ENCODE measurements at places on chromosomes 7 and 10.

DNA sequence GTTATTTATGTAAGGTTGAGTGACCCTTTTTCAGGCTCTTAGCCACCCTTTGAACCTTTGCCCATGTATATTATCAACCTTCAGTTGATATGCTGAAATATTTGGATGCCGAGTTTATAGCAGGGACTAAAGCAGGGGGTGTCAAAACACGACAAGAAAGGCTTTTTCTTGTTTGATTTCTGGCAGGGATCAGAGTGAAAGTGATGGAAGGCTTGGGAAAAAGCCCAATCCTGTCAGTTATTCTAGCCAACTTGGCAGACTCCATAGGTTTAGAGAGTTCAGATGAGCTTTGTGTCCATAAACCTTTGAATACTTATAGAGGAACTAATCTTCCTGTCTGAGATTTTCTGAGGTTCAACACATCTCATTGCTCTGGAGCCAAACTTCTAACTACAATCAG is 47.5 kb downstream of the INHBA start:
- no peak for DNase-seq

DNA sequence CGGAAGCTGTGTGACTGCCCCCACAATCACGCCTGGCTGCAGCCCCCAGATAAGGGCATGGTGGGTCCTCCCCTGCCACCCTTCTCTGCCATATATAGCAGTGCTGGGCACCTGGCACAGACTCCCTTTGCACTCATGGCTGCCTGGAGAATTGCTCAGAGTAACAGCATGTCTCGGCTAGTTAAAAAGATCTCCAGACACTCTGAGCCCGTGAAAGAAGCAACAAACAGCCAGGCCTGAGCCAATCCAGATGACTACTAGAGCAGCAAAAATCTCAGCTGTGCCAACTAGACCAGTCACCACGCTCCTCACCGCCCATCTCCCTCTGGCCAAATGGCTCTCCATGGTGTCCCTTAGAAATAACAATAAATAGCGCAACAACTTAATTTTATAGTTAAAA is 71.3 kb downstream of the PARD3 start:
- DNase-seq = no peak

DNA sequence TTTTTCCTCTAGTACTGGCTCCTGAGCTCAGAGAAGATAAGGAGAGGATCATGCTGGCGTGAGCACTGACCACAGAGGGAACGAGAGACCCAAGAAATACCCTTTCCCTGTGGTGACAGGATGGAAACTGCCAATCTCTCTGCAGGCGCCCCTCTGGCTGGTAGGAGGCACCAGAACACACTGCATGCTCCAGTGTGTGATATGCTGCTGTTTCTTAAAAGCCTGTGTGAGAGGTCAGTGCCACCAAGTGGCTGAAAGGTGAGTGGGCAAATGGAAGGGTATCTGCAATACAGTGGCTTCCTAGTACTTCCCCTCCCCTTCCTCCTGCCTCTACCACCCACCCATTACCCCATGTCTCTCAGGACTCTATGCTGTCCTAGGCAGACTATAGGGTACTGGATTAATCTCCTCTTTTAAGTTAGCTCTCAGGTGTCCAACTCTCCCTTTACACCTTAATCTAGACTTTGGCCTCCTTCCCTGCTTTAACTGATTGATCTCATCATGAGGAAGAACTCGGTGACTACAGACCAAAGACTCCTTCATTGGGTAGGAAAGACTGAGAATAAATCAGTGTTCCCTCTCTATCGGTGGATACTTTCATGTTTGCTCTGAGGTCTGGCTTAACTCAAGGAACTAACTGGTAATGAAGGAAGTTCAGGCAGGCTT is 283.6 kb downstream of the ADRA2A start:
- DNase-seq = no peak

- DNase-seq = no peak
These were observed 13.1 kb upstream of the MRC1 start for GRCh38 chr10:17795813-17796594.

- DNase-seq = no peak
These were observed 179.0 kb downstream of the DIP2C start for GRCh38 chr10:510415-510881.

GRCh38 chr10:44010873-44011602 is 362.4 kb upstream of the ZNF32 start:
- DNase-seq = no peak

GRCh38 chr10:48800007-48800675 is 115.5 kb downstream of the WDFY4 start:
- no peak for DNase-seq

DNA sequence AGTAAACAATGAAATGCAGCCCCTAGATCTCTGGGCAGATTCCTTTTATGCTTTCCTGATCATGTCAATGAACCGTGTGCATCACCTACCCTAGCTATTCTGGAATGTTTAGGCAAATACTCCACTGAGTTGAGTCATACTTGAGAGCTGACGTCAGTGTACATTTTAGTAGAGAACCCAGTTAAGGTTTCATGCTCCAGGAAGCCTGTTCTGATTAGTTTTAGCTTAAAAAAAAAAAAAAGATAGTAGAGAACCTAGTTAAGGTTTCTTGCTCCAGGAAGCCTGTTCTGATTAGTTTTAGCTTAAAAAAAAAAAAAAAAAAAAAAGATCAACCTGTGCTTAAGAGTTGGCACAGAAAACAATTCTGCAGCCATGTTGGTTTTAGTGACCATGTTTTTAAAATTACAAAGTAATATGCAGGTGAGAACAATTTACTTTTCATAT is 3.7 kb upstream of the MCU start:
- DNase-seq = no peak

DNA sequence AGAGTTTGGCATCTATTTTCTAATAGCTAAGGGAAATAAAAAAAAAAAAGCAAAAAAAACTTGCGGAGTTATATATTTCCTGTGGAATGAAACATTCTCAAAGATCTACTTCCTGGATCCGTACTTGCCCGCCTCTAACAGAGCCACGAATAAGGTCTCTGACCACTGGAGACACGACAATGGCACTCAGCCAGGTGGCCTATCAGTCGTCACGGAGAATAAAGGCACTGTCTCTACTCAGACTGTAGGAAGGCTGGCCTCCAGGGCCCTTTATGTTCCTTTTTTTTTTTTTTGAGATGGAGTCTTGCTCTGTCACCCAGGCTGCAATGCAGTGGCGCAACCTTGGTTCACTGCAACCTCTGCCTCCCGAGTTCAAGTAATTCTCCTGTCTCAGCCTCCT is 58.7 kb downstream of the RGS10 start:
- no peak for DNase-seq

DNA sequence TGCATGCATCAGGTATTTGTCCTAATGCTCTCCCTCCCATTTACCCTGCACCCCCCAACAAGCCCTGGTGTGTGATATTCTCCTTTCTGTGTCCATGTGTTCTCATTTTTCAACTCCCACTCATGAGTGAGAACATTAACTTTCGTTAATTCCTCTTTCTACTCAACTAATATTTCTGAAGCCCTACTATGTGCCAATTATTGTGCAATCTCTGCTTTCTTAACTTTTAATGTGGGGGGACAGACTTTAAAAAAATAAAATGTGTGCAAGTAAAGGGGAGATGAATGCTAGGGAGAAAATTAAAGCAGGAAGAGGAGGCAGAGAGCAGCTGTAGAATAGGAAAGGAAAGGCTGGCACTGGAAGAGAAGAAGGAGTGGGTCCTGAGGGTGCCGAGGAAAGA is 954.0 kb upstream of the C7orf33 start:
- DNase-seq = no peak

- DNase-seq = no peak
These were observed 12.3 kb upstream of the SNX10 start for GRCh38 chr7:26279405-26279804.

DNA sequence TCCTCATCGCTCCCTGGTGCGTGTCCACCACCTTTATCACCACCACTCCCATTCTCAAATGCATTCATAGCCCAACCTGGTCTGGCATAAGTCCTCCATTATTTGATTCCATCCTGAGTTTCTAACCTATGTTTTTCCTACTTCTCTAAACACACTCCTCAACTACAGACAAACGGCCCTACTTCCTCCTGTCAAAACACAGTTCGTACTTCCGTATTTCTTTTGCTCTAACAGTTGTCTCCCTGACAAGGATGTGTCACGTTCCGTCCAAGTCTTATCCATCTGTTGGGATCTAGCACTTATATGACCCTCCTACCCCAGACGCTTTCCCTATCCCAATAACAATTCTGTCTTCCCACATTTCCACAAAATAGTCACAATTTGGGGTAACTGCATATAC is 46.8 kb downstream of the DOCK4 start:
- no peak for DNase-seq

DNA sequence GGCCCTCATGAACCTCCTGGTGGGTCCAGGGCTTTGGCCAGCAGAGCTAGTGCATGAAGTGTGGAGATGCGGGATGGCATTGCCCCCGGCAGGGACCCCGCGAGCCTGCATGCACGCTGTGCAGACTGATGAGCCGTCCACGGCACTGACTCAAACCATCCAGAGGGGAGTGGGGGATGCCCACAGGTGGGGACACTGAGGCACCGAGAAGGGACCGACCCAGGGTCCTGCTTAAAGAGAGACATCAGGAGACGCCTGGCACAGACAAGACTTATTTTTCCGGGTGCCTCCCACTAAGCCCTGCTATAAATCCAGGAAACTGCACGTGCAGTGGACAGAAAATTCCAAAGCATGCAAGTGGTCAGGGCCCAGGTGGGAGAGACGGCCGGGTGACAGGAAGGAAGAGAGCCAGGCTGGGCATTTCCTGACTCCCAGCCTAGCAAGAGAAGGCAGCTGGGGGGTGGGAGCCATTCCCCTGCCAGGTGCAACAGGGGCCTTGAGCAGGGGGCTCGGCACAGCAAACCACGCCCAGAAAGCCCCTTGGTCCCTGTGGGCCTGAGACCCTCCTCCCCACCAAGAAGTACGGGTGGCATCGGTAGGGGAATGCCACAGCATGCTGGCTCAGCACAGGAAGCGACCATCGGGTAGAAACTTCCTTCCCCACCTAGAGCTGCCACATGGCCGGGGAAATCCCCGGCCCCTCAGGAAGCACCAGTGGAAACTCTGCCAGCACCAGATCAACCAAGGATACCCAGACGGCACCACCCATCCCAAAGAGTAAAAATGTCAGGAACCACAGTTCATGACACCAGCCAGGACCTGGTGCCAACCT is 91.5 kb downstream of the FOXL3 start:
- DNase-seq = no peak

GRCh38 chr10:128217136-128217535 is 90.9 kb upstream of the MKI67 start:
- no peak for DNase-seq

DNA sequence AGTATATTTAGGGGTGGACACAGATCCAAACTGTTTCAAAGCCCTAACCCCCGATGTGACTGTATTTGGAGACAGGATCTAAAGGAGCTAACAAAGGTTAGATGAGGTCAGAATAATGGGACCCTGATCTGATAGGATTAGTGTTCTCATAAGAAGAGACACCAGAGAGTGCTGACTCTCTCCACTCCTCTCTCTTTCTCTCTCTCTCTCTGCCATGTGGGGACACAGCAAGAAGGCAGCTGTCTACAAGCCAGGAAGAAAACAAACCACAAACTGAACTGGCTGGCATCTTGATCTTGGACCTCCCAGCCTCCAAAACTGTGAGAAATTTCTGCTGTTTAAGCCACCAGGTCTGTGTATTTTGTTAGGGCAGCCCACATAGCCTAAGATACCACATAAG is 84.7 kb upstream of the KDM7A start:
- DNase-seq = no peak

- no peak for DNase-seq
These were observed 66.0 kb downstream of the SUGCT start for GRCh38 chr7:40200791-40201190.

- DNase-seq = no peak
These were observed 411.6 kb downstream of the PARD3 start for GRCh38 chr10:34403512-34403911.

DNA sequence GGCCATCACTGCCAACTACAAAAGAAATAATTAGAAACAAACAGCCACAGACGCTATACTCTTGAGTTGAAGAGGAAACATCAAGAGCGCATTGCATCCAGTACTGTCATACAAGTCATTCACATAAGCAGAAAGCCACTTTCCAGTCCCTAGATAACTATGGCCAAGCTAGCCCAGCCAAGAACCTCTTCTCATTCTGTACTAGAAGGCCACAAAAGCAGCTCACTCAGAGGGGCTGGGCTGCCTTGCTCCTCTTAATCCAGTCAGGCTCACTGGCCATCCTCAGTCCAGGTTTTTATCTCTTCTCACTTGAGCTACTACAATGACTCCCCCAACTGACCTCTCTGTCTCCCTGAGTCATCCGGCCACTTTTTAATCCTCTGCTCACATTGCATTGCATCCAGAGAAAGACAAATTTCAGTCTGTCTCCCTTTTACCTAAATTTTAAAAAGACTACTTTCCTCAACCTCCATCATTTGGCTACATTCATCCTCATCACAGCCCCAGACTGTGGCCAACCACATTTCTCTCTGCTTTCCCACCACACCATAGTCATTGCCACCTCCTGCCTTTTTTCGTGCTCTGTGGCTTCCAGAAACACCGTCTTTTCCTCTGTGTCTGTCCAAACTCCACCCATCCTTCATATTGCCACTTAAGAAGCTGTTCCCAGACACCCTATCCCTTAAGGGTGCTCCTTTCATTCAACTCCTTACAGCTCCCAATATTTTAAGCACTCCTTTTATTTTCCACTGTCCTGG is 25.0 kb downstream of the PPP1R3C start:
- DNase-seq = no peak

DNA sequence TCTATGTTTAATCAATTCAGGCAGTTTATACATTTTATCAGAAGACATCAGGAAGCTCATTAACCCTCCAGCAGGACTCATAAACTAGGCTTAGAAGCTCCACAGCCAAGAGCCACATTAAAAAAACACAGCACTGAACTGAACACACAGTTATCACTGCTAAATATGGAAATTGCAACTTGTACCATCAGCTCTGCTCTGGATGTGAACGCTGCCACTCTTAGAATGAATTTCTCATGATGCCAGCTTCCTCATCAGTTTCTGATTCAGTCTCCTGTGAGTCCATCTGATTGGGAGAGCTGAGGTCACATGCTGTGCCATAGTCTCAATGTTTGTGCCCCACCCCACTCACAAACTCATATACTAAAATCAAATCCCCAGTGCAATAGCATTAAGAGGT is 17.1 kb upstream of the ING3 start:
- no peak for DNase-seq

- no peak for DNase-seq
These were observed 37.4 kb downstream of the AUTS2 start for GRCh38 chr7:69635555-69636185.

GRCh38 chr10:82378146-82378545 is 503.2 kb downstream of the NRG3 start:
- no peak for DNase-seq

- DNase-seq = peak; percentile 10
These were observed 125.5 kb downstream of the LRRC4 start for GRCh38 chr7:127905491-127906330.

GRCh38 chr10:106267591-106267990 is 896.9 kb downstream of the SORCS1 start:
- no peak for DNase-seq

GRCh38 chr7:43559171-43559945 is 23.6 kb upstream of the STK17A start:
- DNase-seq = no peak

DNA sequence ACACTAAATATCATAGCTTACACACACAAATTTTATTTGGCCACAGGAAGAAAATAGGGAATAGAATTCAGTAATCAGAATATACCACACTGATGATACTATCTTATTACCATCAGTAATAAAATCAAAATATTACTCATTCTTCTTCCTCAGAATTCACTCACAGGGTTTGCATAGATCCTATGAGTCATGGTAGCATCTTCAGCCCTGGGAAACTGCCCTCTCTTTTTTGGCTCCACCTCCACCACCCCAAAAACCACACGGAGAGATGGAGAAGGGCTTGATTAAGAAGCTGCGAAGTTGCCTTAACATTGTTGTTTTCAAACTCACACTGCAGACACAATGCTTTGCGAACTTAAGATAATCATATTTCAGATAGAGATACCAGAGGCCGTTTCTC is 154.1 kb upstream of the AHR start:
- DNase-seq = peak; percentile 56

Measured in stimulated activated CD4-positive, alpha-beta T cell treated with anti-CD3 and anti-CD28 coated beads, TNF-alpha, amount 100 ng/mL, for 48 hours (primary cell).